Right cardiac atrium (tissue), 5 donors: ENCODE measurements at places on chromosomes 7 and 10. TPM values are rescaled to one million over a fixed set of nuclear protein-coding genes. Genes with fewer than 3 reads are reported as not detected.

GRCh38 chr10:23461557-23461956 is 22.7 kb downstream of the OTUD1 start:
- DNase-seq = no peak

GRCh38 chr10:78424723-78425122 is 391.1 kb downstream of the RPS24 start:
- DNase-seq = no peak

DNA sequence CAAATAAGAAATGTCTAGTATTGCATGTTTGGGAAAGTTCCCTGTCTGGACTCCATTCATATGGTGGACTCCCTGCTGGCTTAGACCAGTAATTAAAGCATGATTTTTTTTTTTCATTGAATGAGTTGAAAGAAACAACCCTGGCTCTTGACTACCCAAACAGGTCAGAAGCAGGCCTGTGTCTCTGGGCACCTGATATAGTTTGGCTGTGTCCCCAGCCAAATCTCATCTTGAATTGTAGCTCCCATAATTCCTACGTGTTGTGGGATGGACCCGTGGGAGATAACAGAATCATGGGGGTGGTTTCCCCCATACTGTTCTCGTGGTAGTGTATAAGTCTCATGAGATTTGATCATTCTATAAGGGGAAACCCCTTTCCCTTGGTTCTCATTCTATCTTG is 206.2 kb downstream of the TMEM178B start:
- DNase-seq = no peak

CHAT gene
- total RNA-seq = not detected
